ENCODE measurements at places on chromosomes 6 and 20.

GRCh38 chr20:22939181-22939580 lies 95.9 kb upstream of the SSTR4 start:
- DNase-seq, result no peak

DNA sequence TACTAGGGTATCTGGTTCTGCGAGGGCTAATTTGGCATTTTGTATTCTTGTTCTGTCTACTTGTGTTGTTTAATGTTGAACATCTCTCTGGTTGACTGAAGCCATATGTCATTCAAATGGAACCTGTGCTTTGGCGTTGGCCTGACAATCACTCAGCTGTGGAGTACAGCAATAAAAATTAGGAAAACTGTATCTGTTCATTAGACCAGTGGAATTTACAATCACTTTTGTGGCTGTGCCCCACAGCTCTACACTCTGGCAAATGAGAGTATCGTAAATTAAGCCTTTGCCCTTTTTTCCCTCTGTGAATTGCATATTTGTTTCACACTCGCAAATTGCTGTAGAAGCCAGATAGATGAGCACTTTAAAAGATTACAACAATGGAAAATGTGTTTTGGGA lies 102.0 kb downstream of the ARID1B start:
- no peak for DNase-seq

- DNase-seq, result no peak
Measured at GRCh38 chr20:44800391-44801046, 9.8 kb downstream of the RIMS4 start.

GRCh38 chr6:12265791-12266190 lies 24.4 kb upstream of the EDN1 start:
- no peak for DNase-seq
